ENCODE measurements at places on chromosomes 4 and X. TPM values are rescaled to one million over a fixed set of nuclear protein-coding genes. Genes with fewer than 3 reads are reported as not detected.
A peak's percentile ranks its signal among the peaks of the same experiment; 100 is the strongest.

DNA sequence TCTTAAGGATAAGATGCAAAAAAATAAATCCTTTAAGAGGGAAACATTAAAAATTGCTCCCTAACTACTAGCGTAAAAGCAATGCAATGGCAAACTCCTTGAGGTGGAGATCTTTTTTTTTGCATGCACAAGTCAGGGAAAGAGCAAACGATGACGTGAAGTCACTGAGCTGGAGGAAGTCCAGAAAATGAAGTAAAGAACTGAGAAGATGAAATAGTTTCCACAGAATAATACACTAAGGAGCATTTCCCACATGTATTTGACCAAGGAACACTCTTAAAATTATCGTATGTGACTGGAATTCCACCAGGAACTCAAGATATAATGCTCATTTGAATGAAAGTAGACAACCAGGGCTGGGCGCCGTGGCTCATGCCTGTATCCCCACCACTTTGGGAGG, 21.0 kb upstream of the DOCK11 start:
- no peak overlapping the region for H3K4me3 ChIP-seq
- H3K27me3 ChIP-seq = no peaks in the 10 kb centered on the region
- no peaks in the 10 kb centered on the region for H3K36me3 ChIP-seq
- DNase-seq = no peak
- no peaks in the 10 kb centered on the region for H3K4me1 ChIP-seq
- no peak overlapping the region for H3K27ac ChIP-seq

Gene RPS6KA6
- 0.27 TPM for total RNA-seq

DNA sequence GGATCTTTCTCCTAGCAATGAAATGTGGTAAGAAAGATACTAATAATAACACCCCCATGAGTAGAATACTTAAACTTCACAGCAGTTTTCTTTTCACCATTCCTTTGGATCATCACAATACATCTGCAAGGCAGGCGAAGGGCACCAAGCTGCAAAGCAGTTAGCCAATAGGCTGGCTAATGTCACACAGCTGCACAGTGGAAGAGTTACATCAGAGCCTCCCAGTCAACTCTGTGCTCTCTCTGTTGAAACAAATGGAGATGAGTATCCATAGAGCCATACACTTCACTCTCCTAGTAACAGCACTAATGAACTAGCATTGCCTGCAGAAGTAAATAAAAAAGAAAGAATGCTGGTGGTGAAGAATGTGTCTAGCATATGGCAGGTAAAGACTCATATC, 139.0 kb downstream of the ATG4A start:
- DNase-seq = no peak
- H3K27me3 ChIP-seq = peaks cover 4% of the 10 kb centered on the region
- no peaks in the 10 kb centered on the region for H3K4me1 ChIP-seq
- no peak overlapping the region for H3K4me3 ChIP-seq

DNA sequence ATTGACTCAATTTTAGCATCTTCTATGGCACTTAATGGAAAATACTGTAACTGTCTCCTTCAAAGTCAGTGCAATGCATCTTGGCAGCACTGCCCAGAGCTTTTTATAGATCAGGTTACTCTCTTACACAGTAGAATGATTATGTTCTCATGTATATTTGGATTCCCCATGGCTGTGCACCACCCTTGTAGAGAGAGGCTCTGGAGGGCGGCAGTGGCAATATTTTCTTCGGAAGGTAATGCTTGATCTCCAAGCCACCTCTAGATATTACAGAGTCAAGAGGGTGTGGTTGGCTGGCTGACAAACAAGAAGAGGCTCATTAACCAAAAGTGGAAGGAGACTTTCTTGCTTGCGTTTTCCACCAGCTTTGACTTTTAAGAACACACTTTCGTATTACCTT, 72.8 kb upstream of the ARSJ start:
- H3K27ac ChIP-seq = no peak overlapping the region
- H3K36me3 ChIP-seq = no peaks in the 10 kb centered on the region
- H3K4me3 ChIP-seq = no peak overlapping the region
- no peaks in the 10 kb centered on the region for H3K4me1 ChIP-seq

DNA sequence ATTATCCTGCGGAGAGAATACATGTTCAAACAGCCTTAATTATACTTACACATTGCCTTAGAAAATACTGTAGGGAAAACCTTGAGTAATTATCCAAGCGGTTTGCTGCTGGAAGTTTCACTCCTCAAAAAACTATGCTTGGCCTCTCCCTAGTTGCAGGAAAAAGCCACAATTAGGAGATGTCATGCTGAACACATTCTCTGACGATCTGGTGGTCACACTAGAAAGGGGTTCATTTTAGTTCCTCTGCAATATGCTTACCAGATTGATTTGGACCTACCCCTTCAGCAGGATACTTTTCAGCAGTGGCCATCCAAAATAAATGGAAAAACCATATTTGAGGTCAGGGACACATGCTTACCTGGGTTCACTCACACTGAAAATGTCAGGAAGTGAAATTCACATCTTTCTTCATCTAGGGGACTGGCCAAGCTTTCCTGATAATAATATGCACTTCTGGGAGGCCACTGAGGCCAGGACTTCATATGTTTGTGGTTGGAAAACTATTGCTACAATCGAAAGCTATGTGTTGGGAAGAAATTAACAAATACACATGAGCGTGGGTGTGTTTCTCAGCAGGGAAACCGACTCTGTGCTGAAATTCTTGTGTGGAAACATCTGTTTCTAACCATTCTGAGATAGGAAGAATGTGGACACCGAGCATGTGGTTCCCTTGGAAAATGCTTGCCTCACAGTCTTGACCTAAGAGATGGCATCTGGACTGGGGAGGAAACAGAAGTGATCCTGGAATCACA, 68.8 kb downstream of the ATXN3L start:
- H3K4me3 ChIP-seq = no peak overlapping the region
- peaks cover 7% of the 10 kb centered on the region for H3K36me3 ChIP-seq
- H3K4me1 ChIP-seq = peaks cover 34% of the 10 kb centered on the region

Gene DLG3
- total RNA-seq = 40.9 TPM

GRCh38 chr4:2245057-2245786, 3.3 kb upstream of the HAUS3 start:
- peaks cover 3% of the 10 kb centered on the region for H3K27me3 ChIP-seq
- no peak overlapping the region for H3K27ac ChIP-seq
- H3K4me1 ChIP-seq = peaks cover 22% of the 10 kb centered on the region
- H3K4me3 ChIP-seq = no peak overlapping the region
- H3K36me3 ChIP-seq = peaks cover 7% of the 10 kb centered on the region
- DNase-seq = no peak

DNA sequence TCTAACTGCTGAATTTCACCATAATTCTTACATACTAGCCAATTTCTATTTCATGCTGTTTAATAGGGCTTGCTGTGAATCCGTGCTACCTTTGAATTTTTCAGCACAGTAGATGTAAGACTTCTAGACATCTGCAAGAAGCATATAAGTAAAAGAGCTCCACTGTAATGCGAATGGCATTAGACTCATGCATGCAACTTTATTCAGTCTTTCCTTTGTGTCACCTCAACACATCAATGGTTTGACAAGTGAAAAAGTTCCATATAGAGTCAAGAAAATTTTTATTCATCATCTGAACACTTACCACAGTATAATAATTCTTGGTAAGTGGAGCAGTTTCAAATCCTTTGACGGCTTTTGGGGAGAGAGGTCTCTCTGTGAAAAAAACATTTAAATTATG, 48.9 kb downstream of the ARHGEF6 start:
- H3K27ac ChIP-seq = peak overlapping the region; percentile 28
- DNase-seq = no peak
- peaks cover 53% of the 10 kb centered on the region for H3K36me3 ChIP-seq
- H3K4me1 ChIP-seq = peaks cover 48% of the 10 kb centered on the region
- no peak overlapping the region for H3K4me3 ChIP-seq
- H3K27me3 ChIP-seq = no peaks in the 10 kb centered on the region

DNA sequence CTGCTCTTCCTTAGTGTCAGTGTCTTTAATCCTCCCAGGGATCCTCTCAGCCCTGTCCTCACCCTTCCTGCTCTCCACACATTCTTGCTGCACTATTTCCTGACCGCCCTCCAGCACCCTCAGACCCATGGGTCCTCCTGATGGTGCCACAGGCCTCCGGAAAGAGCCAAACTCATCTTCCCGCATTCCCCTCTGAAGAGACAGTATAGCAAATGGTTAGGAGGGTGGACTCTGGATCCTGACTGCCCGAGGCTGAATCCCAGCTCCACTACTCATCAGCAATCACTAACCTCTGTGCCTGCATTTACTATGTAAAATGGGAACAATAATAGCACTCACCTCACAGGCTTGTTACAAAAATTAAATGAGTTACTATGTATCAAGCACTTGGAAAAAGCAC, 6.2 kb downstream of the SUV39H1 start:
- no peaks in the 10 kb centered on the region for H3K27me3 ChIP-seq
- peaks cover 52% of the 10 kb centered on the region for H3K36me3 ChIP-seq
- no peak overlapping the region for H3K27ac ChIP-seq

Measured in activated T-helper 2 cell treated with anti-CD3 and anti-CD28 coated beads, Interferon-gamma antibody, Interleukin-2, Interleukin-4, amounts not matched to agents 10 μg/mL and 5 μg/mL and 100 μg/mL, durations not matched to agents 14 hours and 24 hours and 36 hours (primary cell).